Retina (tissue), 1 donor: ENCODE measurements at places on chromosomes 4 and X.

GRCh38 chr4:19700992-19701391, 550.7 kb upstream of the SLIT2 start:
- no peak for DNase-seq

GRCh38 chr4:15370296-15370695, 57.5 kb upstream of the C1QTNF7 start:
- no peak for DNase-seq

GRCh38 chr4:152091405-152091804, 330.6 kb upstream of the GATB start:
- no peak for DNase-seq

- no peak for DNase-seq
Measured at GRCh38 chrX:88397551-88397950, 349.5 kb upstream of the CPXCR1 start.

GRCh38 chr4:141870152-141870551, 233.8 kb downstream of the IL15 start:
- no peak for DNase-seq
